Stimulated activated CD4-positive, alpha-beta T cell treated with anti-CD3 and anti-CD28 coated beads, Interleukin-4, amount 100 ng/mL, for 24 hours (primary cell): ENCODE measurements at places on chromosomes 12 and 14.

DNA sequence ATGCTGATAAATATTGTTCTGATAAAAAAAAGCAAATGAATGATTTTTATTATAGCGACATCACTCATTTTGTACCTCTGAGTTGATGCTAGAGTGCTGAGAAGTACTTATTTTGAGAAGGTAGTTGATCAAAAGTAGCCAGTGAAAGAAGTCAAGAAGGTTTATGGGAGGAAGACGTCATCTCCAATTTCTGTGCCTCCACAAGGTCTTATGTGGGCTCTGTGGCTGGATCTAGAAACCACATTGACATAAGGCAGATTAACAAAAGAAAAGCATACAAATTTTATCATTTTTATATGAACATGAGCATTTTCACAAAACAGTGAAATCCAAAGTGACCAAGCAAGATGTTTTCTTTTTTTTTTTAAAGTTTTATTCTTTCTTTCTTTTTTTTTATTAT, 289.5 kb upstream of the FAR2 start:
- DNase-seq, result no peak

GRCh38 chr14:70832561-70833305, 23.4 kb upstream of the MAP3K9 start:
- DNase-seq, result no peak

DNA sequence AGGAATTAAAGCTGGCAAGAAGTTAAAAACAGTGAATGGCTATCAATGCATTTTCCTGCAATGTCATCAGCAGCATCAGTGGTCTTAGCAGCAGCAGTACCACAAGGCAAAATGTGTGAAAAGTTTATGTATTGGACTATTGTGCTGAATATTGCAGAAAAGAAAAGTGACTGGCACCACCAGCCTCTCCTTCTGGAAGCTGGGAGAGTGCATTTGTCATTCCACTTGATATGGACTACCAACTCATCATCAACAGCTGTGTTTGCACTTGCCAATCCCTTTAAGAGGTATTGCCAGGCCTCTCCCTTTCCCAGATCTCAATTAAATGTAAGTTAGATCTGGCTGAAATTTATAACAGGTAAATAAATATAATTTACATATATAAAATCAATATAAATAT, 151.0 kb upstream of the GZMB start:
- DNase-seq, result no peak

DNA sequence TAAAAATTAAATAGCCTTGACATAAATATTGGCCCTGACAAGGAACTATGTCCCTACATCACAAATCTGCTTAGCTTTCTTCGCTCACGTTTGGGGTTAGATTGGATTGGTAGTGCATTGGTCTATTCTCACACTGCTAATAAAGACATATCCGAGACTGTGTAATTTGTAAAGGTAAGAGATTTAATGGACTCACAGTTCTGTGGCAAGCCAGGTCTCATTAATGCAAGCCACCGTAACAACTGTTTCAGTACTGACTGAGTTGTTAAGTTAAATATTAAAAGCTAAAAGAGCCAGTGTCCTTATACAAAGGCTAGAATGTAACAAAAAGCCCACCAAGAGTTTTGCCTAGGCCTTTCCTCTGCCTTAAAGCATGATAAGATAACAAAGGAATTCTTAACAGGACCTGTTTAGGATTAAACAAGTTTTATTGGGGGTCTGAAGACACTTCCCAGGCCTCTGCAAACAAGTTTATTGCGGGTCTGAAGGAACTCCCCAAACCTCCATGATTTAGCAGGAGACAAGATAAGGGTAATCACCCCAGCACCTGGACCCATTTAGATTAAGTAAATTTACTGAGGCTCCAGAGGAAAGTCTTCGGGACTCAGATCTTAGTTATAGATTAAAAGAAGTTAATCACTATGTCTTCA, 88.2 kb upstream of the PTGDR start:
- DNase-seq, result no peak

GRCh38 chr12:14260011-14260993, 105.2 kb upstream of the ATF7IP start:
- DNase-seq, result no peak

GRCh38 chr12:108078428-108078827, 50.7 kb upstream of the WSCD2 start:
- DNase-seq, result no peak

DNA sequence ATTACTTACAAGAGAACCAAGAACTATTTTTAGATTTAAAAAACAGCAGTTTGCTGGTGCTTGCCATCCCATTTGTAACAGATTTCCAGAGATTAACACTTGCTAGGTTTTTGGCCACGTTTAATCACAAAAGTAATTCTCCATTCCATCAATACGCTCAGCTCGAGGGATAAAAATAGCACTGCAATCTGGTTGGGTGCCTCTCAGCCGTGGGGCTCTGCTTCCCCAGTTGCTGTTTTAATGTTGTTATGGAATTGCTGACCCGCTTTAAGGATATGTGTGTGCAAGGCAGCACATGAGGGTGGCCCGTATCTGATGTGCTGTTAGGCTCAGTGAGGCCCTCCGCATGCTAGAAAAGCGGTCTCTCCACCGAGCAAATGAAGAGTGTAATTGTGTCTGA, 222.2 kb upstream of the TMEM260 start:
- DNase-seq, result no peak
